ENCODE measurements at places on chromosomes 5 and 9.

DNA sequence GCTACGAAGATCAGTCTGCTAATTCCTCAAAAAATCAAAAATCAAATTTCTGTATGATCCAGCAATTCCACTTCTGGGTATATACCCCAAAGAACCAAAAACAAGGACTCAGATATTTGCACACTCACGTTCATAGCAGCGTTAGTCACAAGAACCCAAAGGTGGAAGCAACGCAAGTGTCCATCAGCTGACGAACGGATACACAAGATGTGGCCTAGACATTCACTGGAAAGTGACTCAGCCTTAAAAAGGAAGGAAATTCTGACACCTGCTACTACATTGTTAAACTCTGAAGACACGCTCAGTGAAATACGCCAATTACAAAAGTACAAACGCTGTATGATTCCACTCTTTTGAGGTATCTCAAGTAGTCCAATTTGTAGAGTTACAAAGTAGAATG is 93.3 kb downstream of the OTULIN start:
- DNase-seq: no peak

DNA sequence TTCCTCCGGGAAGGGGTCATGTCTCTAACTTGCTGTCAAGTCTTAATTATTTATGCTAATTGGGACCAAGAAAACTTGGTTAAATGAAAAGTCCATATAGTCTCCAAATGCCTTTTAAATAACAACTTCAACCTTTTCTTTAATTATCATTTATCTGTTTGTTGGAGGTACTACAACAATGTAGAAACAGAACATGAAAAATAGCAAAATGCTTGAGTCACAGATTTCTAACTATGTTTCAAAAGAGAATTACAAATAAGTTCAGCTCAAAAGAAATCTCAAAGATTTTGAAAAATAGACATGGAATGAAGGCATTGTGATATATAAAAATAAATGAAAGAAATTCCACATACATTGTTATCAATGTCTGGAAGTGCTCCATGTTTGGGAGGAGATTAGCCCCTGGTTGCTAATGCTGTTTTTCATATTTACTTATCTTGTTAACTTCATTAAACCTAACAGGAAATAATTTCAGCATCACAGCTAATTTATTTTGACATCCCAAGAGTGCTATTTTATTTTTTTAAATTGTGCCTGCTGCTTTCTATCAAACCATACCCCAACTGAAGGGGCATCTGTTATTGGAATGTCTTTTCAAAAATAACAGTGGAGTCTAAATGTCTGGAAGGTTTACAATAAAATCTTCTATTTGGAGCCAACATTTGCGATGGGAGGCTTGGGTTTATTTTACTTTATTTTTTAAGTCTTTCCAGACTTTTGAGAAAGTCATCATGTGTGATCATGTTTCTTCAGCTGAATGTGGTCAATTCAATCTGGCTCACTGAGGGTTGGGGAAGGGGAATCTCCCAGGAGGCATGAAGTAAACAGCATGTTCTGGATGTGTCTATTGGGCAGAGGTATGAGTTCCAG is 53.1 kb upstream of the ANKRD55 start:
- DNase-seq: no peak

GRCh38 chr5:38535248-38535750 is 21.1 kb downstream of the LIFR start:
- no peak for DNase-seq

DNA sequence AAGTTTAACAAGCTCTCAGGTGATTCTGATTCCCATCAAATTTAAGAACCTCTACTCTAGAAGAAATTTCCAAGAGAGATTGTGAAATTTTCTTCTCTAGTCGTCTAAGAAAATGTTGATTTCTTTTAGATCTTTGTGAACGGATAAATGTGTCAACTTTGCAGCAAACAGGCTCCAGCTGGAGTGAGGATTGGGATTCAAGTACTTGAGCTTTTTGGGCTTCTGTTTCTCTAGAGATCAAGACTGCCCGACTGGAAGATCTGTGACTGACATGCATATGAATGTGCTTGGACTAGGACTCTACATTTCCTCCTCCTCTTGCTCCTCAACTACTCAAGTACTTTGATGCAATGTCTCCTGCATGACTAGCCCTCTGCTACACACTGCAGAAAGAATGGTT is 388.3 kb downstream of the TMEM38B start:
- no peak for DNase-seq

DNA sequence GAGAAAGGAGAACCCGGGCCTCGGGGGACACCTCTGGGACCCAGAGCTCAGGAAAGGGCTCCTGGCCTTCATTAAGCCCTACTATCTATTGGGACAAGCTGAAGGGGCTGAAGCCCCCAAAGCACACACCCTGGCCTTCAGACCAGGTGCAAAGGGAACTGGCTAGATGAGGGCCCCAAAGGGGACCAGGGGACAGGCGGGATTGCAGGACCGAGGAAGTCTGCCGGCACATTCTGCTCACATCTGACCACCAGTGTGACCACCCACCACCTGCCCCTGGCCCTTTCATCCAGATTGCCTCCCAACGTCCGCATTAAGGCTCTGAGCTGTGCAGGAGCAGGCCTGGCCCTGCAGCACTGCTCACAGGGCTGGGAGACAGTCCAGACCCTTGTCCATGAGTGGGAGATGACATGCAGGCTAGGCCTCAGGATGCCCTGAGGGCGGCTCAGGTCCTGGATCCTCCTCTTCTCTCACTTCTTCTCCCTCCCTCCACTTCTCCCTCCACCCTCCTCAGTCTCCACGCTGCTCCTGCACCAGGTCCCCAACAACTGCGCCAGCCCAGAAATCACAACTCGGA is 19.2 kb downstream of the PSD2 start:
- DNase-seq: no peak
